ENCODE measurements at places on chromosomes 7 and 10.

- DNase-seq: no peak
Observed at GRCh38 chr10:31133792-31134310, 102.2 kb upstream of the ZNF438 start.

DNA sequence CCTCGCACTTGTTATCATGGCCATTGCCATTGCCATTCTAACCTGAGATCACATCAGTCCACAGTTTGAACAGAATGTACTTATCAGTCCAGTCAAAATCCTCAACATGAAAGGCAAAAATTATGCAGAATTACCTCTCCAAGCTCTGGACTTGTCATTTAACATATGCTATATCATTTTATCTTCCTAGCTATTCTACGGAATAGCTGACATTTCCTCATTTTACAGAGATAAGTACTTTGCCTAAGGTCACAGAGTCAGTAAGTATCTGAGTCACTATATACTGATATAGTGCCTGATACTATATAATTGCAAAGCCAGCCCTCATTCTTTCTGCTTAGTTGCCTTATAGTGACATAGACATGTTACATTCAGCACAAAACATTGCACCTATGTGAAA, 456.9 kb upstream of the GHITM start:
- DNase-seq: no peak

- no peak for DNase-seq
Observed at GRCh38 chr7:114082642-114083165, 163.9 kb upstream of the PPP1R3A start.

- DNase-seq: no peak
Observed at GRCh38 chr10:84588971-84589370, 260.6 kb downstream of the CCSER2 start.

GRCh38 chr7:26367219-26367711, 75.6 kb downstream of the SNX10 start:
- no peak for DNase-seq

DNA sequence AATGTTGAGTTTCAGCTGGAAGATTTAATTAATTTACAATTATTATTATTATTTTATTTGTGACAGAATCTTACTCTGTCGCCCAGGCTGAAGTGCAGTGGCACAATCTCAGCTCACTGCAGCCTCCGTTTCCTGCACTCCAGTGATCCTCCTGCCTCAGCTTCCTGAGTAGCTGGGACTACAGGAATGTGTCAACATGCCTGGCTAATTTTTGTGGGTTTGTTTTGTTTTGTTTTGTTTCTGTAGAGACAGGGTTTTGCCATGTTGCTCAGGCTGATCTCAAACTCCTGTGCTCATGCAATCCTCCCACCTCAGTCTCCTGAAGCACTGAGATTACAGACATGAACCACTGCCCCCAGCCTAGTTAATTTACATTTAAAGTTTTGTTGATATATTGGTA, 93.8 kb upstream of the MEOX2 start:
- DNase-seq: no peak

DNA sequence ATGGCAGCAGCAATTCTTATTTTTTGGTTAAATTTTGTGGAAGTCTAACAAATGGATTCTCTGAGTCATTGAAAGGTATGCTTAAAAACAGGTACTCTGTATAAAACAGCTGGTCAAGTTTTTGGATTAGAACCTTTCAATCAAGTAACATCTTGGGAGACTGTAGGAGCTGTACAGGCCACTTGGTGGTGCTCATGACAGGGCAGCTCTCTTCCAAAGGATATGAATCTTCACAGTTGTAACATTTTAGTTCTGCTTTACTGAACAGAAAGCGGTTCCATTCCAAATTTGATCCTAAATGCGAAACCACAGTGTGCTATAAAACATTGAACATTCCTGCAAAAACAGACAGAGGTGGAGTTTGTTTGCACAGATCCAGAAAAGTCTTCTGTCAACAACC, 44.5 kb upstream of the AGR3 start:
- no peak for DNase-seq

- no peak for DNase-seq
Observed at GRCh38 chr10:6763423-6763822, 183.3 kb upstream of the PRKCQ start.

DNA sequence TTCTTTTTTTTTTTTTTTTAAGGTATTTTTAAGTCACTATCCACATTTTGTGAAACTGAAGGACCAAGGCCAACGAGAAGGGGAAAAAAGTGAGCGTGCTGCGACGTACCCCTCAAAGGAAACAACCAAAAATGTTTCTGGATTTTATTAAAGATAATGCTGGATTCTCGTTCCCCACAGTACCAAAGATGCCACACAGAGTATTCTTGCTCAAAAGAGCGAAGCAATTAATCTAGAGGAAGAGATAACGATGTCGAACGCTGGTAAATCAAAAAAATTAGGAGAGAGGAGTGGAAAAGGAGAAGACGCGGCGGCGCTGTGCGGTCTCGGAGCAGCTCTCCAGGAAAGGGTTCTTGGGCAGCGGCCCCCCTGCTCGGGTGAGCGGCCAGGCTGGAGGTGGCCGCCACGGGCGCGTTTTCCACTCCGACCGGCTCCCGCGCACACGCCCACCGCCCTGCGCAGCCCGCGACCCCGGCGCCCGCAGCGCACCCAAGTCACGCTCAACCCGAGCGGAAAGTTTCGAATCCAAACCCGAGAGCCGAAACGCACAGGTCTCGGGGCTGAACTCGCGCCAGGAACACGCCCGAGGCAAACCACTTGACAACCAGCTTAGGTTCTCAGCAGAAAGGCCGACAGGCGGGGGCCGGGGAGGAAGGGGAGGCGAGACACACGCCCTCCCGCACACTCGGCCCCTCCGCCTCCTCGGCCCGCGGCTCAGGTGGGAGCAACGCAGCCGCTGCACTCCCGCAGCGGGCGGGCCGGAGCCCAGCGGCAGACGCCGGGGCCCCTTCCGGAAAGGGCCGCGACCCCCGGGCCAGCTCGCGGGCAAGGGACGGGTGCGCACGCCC, 989 bp downstream of the SRPK2 start:
- DNase-seq: no peak

DNA sequence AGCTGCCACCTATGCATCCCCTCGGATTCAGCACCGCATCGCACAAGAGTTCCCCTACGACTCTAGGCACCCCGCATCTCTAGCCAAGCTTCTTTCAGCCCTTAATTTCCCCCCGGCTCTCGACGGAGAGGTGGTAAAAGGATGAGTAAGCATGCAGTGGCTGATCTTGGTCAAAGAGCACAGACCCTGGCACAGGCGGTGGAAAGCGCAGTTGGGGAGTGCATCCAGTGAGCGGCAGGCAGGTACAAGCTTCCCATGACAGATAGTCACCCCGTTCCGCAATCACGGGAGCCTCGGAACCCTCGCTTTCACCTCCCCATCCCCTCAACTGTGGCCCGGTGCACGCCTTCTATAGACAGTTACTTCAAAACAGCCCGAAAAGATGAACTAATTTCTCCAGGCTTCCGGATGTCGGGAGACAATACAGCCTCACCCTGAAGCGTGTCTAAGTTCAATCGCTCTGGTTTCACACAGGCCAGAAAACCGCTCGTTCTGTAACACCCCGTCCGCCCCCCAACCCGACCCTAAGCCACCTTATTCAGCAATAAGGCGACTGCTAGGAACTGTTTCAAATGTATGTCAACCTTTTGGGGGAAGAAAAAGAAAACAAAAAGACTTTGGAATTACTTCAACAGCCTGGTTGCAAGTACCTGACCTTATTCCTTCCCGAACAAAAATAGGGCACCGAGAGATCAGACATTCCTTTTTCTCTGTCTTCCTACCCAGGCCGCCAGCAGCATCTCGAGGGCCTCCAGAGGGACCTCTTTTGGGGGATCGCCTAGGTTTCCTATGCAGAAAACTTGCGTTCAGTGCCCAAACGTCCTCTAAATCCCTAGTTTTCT, 1.4 kb downstream of the RHEB start:
- no peak for DNase-seq

DNA sequence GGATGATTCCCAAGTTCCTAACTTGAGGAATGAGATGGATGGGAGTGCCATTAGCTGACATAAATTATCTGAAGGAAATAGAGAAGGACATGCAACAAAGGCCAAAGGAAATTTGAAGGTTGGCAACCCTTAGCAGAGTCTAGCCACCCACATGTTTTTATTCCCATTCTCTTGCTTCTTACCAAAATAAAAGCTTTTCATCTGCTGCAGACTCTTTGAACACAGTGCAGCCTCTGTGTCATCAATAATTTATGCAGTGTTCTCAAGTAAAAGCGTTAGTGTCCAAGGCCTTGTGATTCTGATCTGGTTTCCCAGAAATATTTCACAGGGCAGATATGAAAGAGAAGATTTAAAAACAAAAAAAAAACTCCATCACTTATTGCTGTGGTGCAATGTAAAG, 98.5 kb downstream of the ST7 start:
- no peak for DNase-seq

DNA sequence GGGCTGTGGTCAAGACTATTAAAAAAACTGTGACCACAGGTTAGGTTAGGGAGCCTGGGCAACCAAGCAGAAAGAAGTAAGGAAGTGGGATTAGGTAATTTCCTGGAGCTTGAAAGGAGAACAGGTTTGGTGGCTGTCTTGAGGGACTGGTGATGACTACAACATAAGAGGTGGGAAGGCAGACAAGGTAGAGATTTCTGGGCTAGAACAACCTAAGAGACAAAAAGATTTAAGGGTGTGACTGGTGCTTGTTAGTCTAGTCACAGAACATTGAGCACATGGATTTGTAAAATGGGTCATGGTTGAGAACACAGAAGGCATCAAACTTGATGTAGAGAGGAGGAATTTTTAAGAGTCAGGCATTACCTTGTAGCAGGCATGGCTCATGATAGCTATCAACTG, 123.7 kb upstream of the ASAH2 start:
- DNase-seq: no peak

- no peak for DNase-seq
Observed at GRCh38 chr7:116100626-116101025, 70.1 kb upstream of the TFEC start.

GRCh38 chr10:98170249-98171117, 36.0 kb downstream of the R3HCC1L start:
- no peak for DNase-seq

GRCh38 chr7:150949564-150949963, 28.6 kb downstream of the KCNH2 start:
- no peak for DNase-seq

DNA sequence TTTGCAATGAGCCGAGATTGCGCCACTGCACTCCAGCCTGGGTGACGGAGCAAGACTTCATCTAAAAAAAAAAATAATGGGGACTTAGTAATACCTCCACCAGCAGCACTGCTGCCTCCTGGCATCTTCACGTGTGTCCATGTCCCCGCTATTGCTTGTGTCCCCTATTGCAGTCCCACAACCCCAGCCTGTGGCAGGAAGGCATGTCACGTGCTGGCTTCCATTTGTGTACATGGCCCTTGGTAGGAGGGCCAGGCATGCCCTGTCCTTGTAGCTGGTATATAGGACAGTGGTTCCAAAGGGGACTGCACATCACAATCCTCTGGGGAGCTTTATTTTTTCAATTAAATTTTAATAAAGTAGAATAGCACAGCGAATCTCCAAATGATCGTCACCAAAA, 5.7 kb downstream of the ZNF783 start:
- DNase-seq: no peak

DNA sequence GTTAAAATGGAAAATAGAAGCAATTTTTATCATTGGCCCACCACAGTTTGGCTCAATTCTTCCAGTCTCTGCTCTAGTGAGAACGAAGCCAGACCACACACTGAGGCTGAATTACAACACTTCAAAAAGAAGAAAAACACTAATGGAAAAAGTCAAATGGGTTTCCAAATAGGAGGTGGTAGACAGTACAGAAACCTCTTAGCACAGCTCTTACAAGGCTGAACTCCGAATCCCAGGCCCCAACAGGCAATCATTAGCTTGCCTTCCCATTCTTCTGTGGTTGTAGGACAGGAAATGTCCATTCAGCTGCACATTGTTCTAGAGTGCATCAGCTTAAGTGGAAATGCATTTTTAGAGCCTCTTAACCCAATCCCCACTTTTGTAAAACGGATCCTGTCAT, 115.1 kb upstream of the MEOX2 start:
- peak; percentile 44 for DNase-seq

DNA sequence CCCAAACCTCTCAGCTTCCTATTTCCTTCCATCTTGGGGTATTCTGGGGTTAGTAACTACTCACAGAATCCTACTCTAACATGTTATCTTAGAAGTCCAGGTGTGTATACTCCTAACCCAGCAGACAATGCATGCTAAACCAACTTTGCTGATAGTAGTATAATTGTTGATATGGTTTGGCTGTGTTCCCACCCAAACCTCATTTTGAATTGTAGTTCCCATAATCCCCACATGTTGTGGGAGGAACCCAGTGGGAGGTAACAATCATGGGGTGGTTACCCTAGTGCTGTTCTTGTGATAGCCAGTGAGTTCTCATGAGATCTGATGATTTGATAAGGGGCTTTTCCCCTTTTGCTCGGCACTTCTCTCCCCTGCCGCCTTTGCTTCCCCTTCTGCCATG, 135.1 kb downstream of the CHRM2 start:
- no peak for DNase-seq

DNA sequence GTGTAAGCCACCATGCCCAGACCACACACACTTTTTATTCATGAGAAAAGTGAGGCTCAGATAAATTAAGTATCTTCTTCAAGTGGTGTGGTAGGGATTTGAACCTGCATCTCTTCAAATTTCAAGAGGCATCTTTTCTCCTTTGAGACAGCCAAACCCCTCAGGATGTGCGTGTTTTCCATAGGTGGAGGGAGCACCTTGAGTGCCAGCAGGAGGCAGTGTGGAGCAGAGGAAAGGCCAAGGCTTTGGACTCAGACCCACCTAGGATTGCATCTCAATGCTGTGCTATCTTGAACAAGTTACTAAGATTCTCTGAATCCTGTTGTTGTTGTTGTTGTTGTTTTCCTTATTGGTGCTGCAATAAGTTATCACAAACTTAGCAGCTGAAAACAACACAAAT, 40.2 kb upstream of the MYL10 start:
- no peak for DNase-seq

GRCh38 chr10:113620511-113620910, 43.3 kb downstream of the NRAP start:
- no peak for DNase-seq

DNA sequence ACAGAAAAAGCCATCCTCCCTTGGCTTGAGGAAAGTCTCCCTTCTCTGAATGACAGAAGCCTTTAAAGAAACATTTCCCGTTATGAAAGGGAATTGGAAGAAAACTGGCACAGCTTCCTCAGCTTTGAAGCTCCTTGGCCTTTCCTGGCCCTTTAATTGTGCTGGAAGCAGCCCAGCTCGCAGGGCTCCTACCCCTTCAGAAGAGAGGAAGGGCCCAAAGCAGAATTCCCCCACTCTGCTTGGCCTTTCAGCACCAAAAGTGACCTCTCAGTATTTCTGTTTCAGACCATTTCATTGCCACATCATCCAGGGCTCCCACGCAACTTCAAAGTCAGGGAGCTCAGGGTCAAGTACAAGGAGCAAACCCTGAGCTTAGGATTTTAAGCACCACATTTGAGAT, 4.2 kb downstream of the AFAP1L2 start:
- DNase-seq: no peak

GRCh38 chr7:35259523-35259908, 5.6 kb upstream of the TBX20 start:
- DNase-seq: no peak

- no peak for DNase-seq
Observed at GRCh38 chr7:120741371-120742042, 116.4 kb downstream of the TSPAN12 start.

- peak; percentile 42 for DNase-seq
Observed at GRCh38 chr7:24477398-24478136, 95.7 kb upstream of the PALS2 start.

All from AG04449 (cell line).